Adrenal gland (tissue), 19 donors: ENCODE measurements at places on chromosomes 7 and 10. TPM values are rescaled to one million over a fixed set of nuclear protein-coding genes. Genes with fewer than 3 reads are reported as not detected.

- peaks cover 9% of the 10 kb centered on the region for H3K4me1 ChIP-seq
- H3K36me3 ChIP-seq = no peaks in the 10 kb centered on the region
- no peak overlapping the region for H3K4me3 ChIP-seq
- H3K27ac ChIP-seq = peak overlapping the region; percentile 69
- DNase-seq = no peak
- no peaks in the 10 kb centered on the region for H3K27me3 ChIP-seq
Measured at GRCh38 chr7:30181211-30181610, 46.4 kb downstream of the MTURN start.

GRCh38 chr10:30742471-30742870, 112.9 kb upstream of the LYZL2 start:
- no peaks in the 10 kb centered on the region for H3K36me3 ChIP-seq
- no peak overlapping the region for H3K4me3 ChIP-seq
- H3K27ac ChIP-seq = no peak overlapping the region
- H3K4me1 ChIP-seq = no peaks in the 10 kb centered on the region
- H3K27me3 ChIP-seq = no peaks in the 10 kb centered on the region

GRCh38 chr10:93277360-93277759, 203.7 kb downstream of the CYP26A1 start:
- no peaks in the 10 kb centered on the region for H3K36me3 ChIP-seq
- H3K27me3 ChIP-seq = no peaks in the 10 kb centered on the region
- H3K4me1 ChIP-seq = no peaks in the 10 kb centered on the region
- H3K4me3 ChIP-seq = no peak overlapping the region

- H3K36me3 ChIP-seq = no peaks in the 10 kb centered on the region
- H3K4me3 ChIP-seq = no peak overlapping the region
- H3K27me3 ChIP-seq = no peaks in the 10 kb centered on the region
- DNase-seq = no peak
- H3K27ac ChIP-seq = no peak overlapping the region
Measured at GRCh38 chr10:128166151-128166550, 39.9 kb upstream of the MKI67 start.

- H3K27ac ChIP-seq = no peak overlapping the region
- H3K27me3 ChIP-seq = no peaks in the 10 kb centered on the region
- no peak overlapping the region for H3K4me3 ChIP-seq
- H3K4me1 ChIP-seq = no peaks in the 10 kb centered on the region
- no peaks in the 10 kb centered on the region for H3K36me3 ChIP-seq
- no peak for DNase-seq
Measured at GRCh38 chr7:143002106-143002505, 24.8 kb downstream of the OR9A2 start.

DNA sequence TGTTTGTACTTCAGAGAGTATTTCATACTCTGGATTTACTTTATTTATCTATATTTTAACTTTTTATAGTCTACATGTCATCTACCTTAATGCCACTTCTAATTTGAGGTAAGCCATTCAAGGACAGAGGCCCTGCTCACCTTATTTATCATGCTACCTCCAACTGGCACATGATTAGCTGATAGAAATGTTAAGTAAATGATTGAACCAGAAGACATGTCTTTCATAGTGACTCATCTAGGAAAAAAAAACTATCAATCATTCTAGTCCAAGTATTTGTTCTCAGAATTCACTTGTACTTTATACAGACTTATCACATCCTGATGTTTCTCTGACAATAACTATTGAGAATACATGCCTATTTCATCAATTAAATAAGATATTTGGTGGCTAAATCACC, 856.3 kb downstream of the XPNPEP1 start:
- H3K4me3 ChIP-seq = no peak overlapping the region
- H3K27ac ChIP-seq = no peak overlapping the region
- no peaks in the 10 kb centered on the region for H3K27me3 ChIP-seq
- no peaks in the 10 kb centered on the region for H3K36me3 ChIP-seq

DNA sequence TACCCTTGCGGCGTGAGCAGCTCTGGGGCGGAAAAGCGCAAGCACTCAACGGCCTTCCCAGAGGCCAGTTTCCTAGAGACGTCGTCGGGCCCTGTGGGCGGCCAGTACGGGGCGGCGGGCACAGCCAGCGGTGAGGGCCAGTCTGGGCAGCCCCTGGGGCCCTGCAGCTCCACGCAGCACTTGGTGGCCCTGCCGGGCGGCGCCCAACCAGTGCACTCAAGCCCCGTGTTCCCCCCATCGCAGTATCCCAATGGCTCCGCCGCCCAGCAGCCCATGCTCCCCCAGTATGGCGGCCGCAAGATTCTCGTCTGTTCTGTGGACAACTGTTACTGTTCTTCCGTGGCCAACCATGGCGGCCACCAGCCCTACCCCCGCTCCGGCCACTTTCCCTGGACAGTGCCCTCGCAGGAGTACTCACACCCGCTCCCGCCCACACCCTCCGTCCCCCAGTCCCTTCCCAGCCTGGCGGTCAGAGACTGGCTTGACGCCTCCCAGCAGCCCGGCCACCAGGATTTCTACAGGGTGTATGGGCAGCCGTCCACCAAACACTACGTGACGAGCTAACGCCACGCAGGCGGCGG, 12.6 kb downstream of the TRIM8 start:
- no peak for DNase-seq
- H3K27ac ChIP-seq = no peak overlapping the region
- no peak overlapping the region for H3K4me3 ChIP-seq
- peaks cover 57% of the 10 kb centered on the region for H3K4me1 ChIP-seq
- peaks cover 66% of the 10 kb centered on the region for H3K36me3 ChIP-seq

GRCh38 chr10:85864868-85865526, 501.6 kb downstream of the GRID1 start:
- no peak for DNase-seq
- no peak overlapping the region for H3K4me3 ChIP-seq
- no peaks in the 10 kb centered on the region for H3K4me1 ChIP-seq
- H3K27me3 ChIP-seq = no peaks in the 10 kb centered on the region
- no peaks in the 10 kb centered on the region for H3K36me3 ChIP-seq

- H3K27me3 ChIP-seq = no peaks in the 10 kb centered on the region
- no peak overlapping the region for H3K4me3 ChIP-seq
- H3K36me3 ChIP-seq = no peaks in the 10 kb centered on the region
- H3K4me1 ChIP-seq = no peaks in the 10 kb centered on the region
- no peak for DNase-seq
Measured at GRCh38 chr7:159063046-159063840, 81.4 kb downstream of the VIPR2 start.

DNA sequence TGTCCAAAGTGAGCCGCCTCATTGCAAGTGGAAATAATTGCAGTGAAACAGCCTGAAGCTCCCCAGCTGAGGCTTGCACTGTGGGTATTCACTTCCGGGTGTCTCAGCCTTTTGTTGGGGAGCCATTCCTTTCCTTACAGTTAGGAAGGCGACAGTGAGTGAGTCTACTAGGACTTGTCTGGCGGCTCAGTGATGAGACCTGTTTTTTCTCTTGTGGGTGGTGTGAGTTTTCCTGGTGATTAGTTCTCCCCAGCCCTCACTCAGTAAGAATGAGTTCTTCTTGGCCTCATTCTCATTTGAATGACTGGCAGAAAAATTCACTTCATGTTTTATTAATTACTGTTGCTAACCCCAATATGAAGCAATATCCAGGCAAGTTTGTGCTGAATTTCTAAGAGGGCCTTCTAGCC, 2.6 kb downstream of the PGAM1 start:
- no peak for DNase-seq
- H3K36me3 ChIP-seq = peaks cover 33% of the 10 kb centered on the region
- H3K27ac ChIP-seq = peak overlapping the region; percentile 20
- no peaks in the 10 kb centered on the region for H3K27me3 ChIP-seq
- H3K4me3 ChIP-seq = peak overlapping the region; percentile 87

DNA sequence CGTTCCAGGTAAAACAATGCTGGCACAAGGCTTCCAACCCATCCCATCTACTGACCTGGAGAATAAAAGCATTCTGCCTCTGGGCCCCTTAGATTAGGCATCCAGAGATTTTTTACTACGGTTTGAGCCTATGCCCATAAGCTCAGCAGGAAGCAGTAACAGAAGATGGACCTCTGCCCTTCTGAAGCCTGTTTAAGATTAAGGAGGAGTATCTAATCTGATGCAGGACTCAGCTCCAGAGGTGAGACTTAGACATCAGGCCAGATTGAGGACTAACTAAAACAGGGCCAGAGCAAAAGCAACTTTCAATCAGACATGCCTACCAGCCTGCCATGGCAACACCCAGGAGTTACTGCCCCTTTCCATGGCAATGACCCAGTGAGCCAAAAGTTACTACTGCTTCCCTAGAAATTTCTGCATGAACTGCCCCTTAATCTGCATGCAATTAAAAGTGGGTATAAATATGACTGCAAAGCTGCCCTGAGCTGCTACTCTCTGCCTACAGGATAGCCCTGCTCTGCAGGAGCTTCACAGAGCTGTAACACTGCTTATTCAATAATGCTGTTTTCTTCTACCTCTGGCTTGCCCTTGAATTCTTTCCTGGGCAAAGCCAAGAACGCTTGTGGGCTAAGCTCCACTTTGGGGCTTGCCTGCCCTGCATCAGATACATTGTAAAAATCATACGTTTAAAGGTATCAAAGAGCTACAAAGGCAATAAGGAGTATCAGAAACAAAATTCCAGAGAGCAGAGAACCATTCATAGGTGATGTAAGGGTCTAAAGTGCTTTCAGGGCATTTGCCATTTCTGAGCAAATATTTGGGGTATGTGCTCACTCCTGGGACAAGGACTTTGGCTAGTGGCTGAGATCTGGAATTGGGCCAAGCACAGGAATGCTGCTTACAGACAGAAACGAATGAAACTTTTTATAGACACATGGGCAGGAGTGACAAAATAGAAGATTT, 25.0 kb upstream of the CNNM1 start:
- no peaks in the 10 kb centered on the region for H3K4me1 ChIP-seq
- H3K36me3 ChIP-seq = no peaks in the 10 kb centered on the region
- H3K27ac ChIP-seq = no peak overlapping the region
- no peak for DNase-seq
- peaks cover 3% of the 10 kb centered on the region for H3K27me3 ChIP-seq

DNA sequence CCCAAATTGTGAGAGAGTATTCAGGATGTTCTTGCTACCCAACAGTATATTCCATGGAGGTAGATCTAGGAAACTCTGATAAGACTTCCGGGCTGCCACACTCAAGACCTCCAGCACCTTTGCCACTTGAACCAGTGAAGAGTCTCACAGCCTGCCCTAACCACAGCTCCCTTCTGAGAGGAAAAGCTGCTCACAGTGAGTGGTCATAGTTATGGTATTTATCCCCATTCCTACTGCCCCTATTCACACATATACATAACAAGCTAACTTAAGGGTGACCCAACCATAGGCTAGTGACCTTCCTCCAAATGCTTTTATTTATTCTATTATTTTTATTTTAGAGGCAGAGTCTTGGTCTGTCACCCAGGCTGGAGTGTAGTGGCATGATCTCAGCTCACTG, 156.3 kb downstream of the PTEN start:
- no peak overlapping the region for H3K4me3 ChIP-seq
- H3K4me1 ChIP-seq = no peaks in the 10 kb centered on the region
- no peaks in the 10 kb centered on the region for H3K27me3 ChIP-seq
- no peak for DNase-seq
- no peak overlapping the region for H3K27ac ChIP-seq

DNA sequence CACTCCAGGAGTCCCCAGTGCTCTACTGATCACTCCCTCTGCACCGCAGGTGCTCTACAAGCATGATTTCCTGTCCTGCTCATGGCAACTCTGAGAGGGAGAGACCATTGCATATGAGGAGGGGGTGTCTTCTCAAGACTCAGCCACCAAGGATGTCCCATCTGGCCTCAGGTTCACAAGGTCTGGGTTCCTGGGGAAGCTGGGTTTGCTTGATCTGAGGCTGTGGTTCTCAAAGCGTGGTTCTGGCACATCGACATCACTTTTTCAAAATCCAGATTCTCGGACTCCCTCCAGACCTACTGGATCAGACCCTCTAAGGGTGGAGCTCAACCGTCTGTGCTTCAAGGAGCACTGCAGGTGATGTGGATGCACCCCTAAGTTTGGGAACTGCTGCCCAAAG, 247.5 kb downstream of the PLXNA4 start:
- H3K27me3 ChIP-seq = peaks cover 3% of the 10 kb centered on the region
- H3K4me1 ChIP-seq = no peaks in the 10 kb centered on the region
- H3K4me3 ChIP-seq = no peak overlapping the region
- H3K27ac ChIP-seq = no peak overlapping the region

DNA sequence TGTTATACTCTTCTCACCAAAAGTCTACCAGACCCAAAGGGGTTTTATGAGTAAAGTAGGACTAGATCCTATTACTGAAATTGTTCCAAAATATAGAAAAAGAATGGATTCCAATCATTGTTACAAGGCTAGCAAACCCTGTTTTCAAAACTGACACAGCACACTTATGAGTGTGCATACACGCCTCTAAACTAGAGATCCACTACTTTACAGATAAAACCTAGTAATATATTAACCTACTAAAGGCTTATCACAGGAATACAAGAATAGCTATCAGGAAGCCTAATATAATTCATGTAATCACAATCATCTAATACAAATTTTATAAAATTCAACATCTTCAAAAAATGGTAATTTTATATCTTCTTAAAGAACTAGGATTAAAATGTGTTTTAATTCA, 52.2 kb downstream of the ERCC6 start:
- H3K36me3 ChIP-seq = no peaks in the 10 kb centered on the region
- H3K27me3 ChIP-seq = no peaks in the 10 kb centered on the region
- DNase-seq = no peak
- no peak overlapping the region for H3K27ac ChIP-seq
- no peak overlapping the region for H3K4me3 ChIP-seq
- peaks cover 9% of the 10 kb centered on the region for H3K4me1 ChIP-seq

- H3K36me3 ChIP-seq = no peaks in the 10 kb centered on the region
- H3K27ac ChIP-seq = no peak overlapping the region
- no peaks in the 10 kb centered on the region for H3K27me3 ChIP-seq
- no peak overlapping the region for H3K4me3 ChIP-seq
Measured at GRCh38 chr10:12490963-12491362, 141.6 kb downstream of the CAMK1D start.

DNA sequence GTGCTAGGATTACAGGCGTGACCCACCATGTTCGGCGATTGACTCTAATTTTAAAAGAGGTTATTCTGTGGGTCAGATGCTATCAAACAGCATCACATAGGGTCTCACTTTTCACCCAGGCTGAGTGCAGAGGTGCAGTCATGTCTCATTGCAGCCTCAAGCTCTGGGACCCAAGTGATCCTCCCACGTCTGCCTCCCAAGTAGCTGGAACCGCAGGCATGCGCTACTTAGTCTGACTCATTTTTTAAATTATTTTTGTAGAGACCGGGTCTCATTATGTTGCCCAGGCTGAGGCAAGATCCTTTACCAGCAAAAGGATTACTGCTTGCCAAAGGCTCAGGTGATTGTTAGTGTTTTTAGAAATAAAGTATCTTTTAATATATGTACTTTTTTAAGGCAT, 42.9 kb upstream of the STOX1 start:
- DNase-seq = no peak
- peaks cover 72% of the 10 kb centered on the region for H3K36me3 ChIP-seq
- no peaks in the 10 kb centered on the region for H3K4me1 ChIP-seq
- no peaks in the 10 kb centered on the region for H3K27me3 ChIP-seq
- no peak overlapping the region for H3K4me3 ChIP-seq

The SSC4D gene
- total RNA-seq = 2.1 TPM

The SPDYE6 gene
- not detected for total RNA-seq

The RTKN2 gene
- not detected for total RNA-seq

The ACHE gene
- 5.6 TPM for total RNA-seq
